DMS153 (cell line): ENCODE measurements at places on chromosomes 3 and 15.

DNA sequence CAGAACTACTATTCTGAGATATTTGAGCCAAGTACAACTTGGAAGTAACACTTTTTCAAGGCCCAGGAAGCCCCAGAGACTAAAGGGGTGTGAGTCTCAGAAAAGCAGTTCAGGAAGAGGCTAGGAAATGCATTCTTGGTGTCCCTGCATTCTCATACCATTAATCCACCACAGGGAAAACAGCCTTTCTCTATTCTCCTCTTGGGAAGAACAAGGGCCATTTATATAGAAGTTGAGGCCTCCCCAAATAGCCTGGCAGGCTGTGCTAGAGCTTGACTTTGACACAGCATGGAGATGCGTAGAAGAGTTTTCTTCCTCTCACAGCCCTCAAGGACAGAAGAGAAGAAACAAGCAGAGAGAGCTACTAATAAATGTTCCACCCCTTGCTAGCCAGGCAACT lies 5.5 kb upstream of the NR2C2 start:
- no peak for DNase-seq

- no peak for DNase-seq
Measured at GRCh38 chr15:60328852-60329443, 68.8 kb downstream of the ANXA2 start.

GRCh38 chr15:88649286-88649733 lies 10.5 kb downstream of the ISG20 start:
- no peak for DNase-seq

GRCh38 chr3:105304487-105304886 lies 62.2 kb upstream of the ALCAM start:
- DNase-seq: no peak

- no peak for DNase-seq
Measured at GRCh38 chr3:105653166-105653565, 215.6 kb downstream of the CBLB start.

DNA sequence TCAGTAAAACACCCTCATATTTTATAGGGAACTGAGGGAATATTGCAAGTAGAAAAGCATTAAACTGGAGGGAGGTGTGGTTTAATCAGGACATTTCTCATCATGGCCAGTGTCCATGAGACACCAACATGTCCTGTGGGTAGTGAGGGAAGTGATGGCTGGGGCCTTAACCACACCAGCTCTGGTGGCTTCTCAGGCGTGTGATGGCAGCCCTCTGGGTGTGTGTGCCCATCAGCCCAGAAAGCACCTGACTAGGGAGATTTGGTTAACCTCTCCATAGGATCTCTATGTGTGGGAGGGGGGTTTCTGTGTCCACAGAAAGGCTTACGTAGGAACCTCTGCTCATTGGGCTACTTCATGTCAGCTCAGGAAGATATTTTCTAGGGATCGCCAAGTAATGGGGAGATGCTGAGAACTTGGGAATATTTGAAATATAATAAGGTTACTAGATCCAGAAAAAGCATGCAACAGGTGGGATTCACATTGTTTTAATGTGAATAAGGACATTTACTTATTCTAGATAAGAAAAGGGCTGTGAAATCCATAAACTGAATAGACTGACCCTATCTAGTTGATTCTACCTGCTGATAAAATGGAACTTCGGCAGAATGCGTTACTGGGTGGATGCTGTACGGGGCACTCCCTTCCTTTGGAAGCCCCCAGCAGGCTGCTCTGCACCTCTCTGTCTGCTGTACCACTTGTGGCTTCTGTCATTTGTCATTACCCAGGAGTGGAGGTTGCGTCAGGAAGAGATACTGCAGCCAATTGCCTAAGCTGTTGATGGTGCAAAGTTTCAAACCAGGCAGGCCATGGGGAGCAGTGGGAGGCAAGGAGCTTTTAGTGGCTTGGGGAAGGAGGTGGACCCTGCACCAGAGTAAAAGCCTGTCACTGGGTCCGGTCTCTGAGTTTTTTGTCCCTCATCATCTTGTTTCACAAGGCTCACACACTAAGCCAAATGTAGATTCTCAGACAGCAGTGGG lies 21.5 kb downstream of the PDHB start:
- no peak for DNase-seq

GRCh38 chr3:56157693-56158362 lies 310.4 kb downstream of the ERC2 start:
- no peak for DNase-seq

GRCh38 chr3:193149998-193150397 lies 91.0 kb upstream of the PLAAT1 start:
- no peak for DNase-seq

- DNase-seq: no peak
Measured at GRCh38 chr3:147458995-147459704, 50.0 kb downstream of the ZIC1 start.

- DNase-seq: no peak
Measured at GRCh38 chr15:36239509-36239908, 339.9 kb upstream of the CDIN1 start.

- no peak for DNase-seq
Measured at GRCh38 chr3:157445857-157446256, 9.2 kb downstream of the PTX3 start.

DNA sequence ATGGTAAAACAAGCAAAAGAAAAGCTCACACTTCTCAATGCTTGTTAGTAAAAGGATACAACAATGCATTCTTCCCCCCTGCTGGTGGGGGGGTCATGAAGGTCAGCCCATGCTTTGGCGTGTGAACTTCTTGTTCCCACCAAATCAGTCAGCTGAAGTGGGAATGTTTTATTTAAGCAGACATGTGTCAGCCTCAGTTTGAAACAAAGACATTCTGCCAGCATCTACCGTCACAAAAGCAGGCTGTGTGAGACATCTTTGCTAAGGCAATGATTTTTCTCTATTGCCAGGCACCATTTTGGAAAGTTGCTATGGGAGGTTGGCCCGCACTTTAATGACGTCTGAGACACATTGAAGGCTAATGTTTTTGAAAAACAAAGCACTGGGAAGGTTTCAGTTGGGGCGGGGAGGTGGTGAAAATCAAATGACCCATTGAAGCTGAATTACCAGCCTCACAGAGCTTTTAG lies 206.6 kb downstream of the TLE3 start:
- no peak for DNase-seq

- no peak for DNase-seq
Measured at GRCh38 chr15:100055821-100056220, 286.0 kb downstream of the ADAMTS17 start.

- no peak for DNase-seq
Measured at GRCh38 chr3:185421577-185422232, 58.8 kb downstream of the MAP3K13 start.

GRCh38 chr3:128480717-128481437 lies 12.1 kb downstream of the GATA2 start:
- DNase-seq: no peak

- no peak for DNase-seq
Measured at GRCh38 chr3:112003321-112004080, 4.8 kb downstream of the TAGLN3 start.

DNA sequence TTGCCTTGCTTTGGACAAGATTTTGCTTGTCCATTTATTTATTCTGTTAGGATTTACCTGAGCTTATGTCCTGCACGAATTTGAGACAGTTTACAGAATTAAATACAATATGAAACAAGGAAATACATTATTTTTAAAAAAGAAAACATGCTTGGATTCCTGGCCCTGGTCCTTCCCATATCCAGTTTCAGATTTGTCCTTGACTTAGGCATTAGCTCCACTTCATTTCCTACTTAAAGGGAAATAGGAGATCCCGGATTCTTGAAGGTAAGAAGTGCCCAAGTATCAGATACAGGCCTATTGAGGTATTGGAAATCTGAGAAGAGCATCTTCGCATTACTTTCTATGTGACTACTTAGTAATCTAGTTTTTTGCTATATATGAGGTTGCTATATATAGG lies 672.0 kb downstream of the SI start:
- DNase-seq: no peak

- DNase-seq: no peak
Measured at GRCh38 chr3:126666658-126667528, 12.0 kb upstream of the TXNRD3 start.

DNA sequence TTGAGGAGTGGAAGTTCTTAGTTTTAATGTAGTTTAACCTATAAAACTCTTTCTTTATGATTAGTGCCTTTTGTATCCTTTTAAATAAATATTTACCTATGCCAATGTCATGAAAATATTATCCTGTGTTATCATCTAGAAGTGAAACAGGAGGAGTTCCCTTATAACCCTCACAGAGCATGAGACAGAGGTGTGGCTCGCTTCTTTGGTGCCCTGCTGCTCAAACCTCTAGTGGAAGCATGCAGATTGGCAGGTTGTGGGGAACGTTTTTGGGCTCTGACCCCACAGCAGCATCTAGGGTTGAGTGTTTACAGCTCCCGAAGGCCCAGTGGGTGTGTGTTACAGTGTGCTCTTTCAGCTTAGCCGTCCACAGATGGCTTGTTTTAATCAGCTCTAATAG lies 459.4 kb upstream of the AZI2 start:
- no peak for DNase-seq

DNA sequence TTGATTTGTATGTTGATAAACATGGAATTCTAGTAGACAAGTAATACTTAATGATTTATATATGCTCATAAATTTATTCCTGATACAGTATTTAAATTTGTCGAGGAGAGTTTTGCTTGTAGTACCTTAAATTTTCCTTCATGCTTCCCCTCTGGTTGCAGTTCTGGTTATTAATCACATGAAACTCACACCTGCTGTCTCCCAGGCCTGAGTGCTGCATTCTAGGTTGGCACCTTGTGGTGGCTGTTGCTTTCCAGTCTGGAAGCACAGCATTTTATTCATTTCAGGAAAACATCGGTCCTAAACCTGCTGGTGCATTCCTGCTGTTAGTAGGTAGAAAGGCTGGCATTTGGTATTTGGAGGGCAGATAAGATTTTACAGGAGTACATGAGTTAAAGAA lies 44.9 kb downstream of the ATP1B3 start:
- DNase-seq: no peak

- DNase-seq: no peak
Measured at GRCh38 chr3:99430348-99431134, 207.9 kb upstream of the COL8A1 start.

DNA sequence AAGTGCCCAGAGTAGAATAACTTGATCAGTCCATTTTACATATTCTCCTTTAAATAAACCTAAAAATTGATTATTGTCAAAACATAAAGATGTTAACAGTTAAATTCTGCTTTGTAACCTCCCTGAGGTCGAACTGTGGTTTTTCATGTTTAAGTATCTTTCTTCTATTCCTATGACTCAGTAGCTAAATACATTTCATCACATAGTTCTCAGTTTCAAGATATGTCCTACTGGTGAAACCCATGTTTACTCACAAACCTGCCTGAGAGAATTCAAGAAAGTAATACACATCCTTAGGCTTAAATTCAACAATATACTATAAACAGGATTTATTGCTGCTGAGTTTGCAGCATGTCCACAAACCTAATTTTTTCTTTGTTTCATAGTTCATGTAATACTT lies 692.9 kb downstream of the ZPLD1 start:
- DNase-seq: no peak

- DNase-seq: no peak
Measured at GRCh38 chr3:148773805-148774204, 53.8 kb upstream of the CPB1 start.

- DNase-seq: no peak
Measured at GRCh38 chr3:71111784-71112440, 471.6 kb downstream of the FOXP1 start.

- DNase-seq: no peak
Measured at GRCh38 chr15:45449395-45449794, 71.1 kb upstream of the GATM start.

- DNase-seq: no peak
Measured at GRCh38 chr3:43288366-43288765, 2.0 kb downstream of the SNRK start.

DNA sequence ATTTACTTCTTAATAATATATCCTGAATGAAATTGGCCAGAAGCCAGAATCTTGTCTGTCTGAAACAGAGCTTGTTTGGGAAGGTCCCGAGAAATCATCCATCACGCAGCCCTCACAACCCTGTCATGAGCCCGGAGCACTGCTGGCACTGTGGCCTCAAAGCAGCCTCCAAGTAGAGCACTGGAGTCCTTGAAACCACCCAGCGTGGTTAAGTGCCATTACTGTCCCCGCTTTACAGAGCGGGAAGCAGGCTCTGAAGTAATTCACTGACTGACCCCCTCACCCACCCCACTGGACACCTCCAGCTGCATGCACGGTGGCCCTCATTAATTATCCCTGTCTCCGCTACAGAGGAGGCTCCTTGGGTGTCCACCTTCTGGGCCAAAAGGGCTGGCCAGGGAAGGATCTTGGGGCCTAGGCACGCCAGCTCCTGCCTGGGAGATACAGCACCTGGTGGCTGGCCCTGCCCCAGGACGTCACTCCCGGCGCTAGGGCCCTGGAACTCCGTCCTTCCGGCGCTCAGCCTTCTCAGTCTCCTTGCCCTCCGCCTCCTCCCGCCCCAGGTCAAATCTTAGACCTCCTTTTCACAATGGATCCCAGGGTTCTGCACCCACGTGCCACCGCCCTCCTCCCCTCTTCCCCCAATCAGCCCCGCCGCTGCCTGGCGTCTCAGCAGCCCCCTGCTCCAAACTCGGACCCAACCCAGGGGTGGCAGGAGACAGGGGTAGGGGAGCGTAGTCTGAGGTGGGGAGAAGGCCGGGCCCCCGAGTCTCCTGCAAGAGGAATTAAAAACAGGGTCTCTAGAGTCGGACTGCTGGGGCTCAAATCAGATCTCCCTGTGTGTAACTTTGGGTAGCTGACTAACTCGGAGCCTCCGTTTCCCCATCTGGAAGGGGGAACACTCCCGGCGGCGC lies 1.1 kb downstream of the TKT start:
- DNase-seq: no peak
